Activated CD4-positive, alpha-beta memory T cell treated with anti-CD3 and anti-CD28 coated beads for 36 hours (primary cell): ENCODE measurements at places on chromosomes 1 and 21. TPM values are rescaled to one million over a fixed set of nuclear protein-coding genes. Genes with fewer than 3 reads are reported as not detected.

DNA sequence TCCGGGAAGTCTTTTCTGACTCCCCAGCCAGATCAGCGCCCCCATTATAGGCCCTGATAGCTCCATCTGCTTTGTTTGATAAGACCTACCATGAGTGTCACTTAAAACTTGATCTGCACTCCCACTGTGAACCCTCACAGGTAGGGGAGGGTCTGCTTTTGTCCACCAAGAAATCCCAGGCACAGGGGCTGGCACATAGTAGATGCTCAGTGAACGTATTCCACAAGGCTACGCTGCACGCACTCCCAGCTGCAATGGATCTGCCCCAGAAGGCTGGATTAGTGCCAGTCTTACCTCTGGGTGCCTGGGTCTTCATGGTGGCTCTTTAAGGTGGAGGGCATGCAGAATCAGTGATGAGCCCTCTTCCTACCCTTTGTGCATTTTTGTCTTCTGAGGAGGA lies 447.1 kb downstream of the PTPRU start:
- DNase-seq = no peak

DNA sequence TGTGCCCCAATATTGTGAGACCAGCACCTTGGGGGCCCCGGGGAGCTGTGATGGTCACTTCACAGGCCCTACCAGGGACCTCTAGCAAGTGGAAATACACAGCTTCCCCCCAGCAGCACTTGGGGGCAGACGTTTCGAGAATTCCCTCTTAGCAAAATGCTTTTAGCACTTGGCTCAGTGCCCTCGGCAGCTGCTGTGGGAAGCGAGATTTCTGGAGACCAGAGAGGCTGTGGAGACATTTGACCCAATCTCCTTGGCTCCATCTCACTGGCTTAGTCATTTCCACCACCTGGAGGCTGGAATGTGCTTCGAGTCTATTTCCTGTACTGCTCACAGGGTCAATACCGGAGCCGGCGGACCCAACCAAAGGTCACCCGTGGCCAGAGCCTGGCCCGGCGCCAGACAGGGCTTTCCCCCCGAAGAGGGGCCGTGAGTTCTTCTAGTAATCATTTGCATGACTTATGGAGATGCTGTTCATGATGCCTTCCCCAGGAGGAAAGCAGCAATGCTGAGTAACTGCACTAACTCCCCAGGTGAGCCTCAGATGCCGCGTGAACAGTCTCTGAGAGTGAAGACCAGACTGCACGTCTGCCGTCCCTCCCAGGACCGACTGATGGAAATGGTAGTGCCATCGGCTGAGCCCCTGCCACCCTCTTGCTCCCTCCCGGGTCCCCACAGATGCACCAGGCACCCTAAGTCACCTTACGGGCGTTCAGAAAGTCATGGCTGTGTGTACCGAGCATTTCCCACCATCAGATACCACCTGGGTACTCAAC lies 4.4 kb upstream of the C2CD2 start:
- no peak for DNase-seq

DNA sequence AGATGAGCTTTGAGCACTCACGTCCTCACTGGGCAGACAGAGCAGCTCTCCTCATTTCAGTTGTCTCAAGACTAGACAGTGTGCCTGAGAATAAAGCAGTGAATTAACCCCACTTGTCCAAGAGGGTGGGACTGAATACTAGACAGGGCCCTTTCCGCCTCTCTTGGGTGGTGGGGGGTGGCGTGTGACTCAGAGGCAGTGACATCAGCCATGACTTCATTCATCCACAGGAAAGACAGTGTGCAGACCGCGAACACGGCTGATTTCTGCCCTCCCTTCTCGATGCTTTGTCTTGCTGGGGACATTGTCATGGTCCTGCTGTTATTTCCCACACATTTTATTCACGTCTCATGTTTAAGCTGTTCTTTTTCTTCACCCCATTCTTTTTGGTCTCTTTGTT lies 64.9 kb downstream of the FGGY start:
- DNase-seq = no peak

Gene WNT2B
- 0.05 TPM for total RNA-seq

- no peak for DNase-seq
Measured at GRCh38 chr1:4017636-4018365, 117.7 kb upstream of the C1orf174 start.

GRCh38 chr21:43304206-43304605 lies 122.7 kb downstream of the SIK1 start:
- no peak for DNase-seq

DNA sequence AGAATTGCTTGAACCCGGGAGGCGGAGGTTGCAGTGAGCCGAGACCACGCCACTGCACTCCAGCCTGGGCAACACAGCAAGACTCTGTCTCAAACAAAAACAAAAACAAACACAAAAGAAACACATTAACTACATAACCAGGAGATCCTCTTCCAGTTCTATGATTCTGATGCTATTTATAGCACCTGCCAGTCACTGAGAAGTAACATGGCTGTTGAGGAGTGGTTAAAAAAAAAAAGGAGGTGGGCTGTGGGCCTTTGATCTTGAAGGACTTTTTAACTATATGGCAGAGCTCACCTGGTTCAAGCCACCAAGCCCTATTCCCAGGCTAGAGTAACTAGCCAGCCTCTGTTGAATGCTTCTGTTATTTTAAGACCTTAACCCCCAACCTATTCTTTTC lies 148.8 kb downstream of the ZBTB18 start:
- DNase-seq = no peak

DNA sequence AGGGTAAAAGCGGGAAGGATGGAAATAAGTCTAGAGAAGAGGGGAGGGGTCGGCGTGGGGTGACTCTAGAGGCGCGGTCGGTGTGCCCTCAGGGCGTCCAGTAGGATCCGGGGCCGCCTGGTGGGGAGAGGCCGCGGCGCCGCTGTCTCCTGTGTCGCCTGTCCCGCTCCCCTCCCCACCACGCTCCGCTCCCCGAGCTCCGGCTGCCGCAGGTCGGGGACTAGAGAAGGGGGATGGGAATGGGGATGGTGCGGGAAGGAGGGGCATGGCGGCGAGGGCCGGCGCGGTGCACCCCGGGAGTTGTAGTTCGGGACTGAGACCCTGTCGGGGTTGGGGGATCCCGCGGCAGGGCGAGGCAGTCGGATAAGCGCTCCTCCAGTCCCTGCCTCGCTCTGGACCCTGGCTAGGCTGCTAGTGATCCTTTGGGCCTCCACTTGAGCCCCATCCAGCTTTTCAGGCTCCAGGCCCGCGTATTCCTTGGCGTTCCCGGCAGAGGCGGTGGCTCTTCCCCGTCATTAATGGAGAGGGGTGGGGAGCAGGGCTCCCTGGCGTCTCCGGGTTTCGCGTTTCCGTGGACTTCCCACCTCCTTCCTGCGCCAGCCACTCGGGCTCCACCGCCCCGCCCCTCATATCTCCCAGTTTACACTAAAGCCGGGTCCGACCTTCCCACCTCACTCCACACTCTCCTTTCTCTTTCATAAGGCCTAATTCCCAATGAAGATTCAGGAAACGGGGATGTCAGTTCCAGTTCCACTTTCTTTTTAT lies at the start of gene ENTREP3:
TSS of gene ENTREP3 (minus strand) at position 241 of the 765 bp plus-strand sequence. CDS start 606 bp downstream, outside the sequence.
- DNase-seq = peak; percentile 87

- DNase-seq = no peak
Measured at GRCh38 chr1:229893762-229894444, 173.1 kb upstream of the GALNT2 start.

GRCh38 chr1:14923727-14924452 lies 229.7 kb upstream of the TMEM51 start:
- peak; percentile 35 for DNase-seq

DNA sequence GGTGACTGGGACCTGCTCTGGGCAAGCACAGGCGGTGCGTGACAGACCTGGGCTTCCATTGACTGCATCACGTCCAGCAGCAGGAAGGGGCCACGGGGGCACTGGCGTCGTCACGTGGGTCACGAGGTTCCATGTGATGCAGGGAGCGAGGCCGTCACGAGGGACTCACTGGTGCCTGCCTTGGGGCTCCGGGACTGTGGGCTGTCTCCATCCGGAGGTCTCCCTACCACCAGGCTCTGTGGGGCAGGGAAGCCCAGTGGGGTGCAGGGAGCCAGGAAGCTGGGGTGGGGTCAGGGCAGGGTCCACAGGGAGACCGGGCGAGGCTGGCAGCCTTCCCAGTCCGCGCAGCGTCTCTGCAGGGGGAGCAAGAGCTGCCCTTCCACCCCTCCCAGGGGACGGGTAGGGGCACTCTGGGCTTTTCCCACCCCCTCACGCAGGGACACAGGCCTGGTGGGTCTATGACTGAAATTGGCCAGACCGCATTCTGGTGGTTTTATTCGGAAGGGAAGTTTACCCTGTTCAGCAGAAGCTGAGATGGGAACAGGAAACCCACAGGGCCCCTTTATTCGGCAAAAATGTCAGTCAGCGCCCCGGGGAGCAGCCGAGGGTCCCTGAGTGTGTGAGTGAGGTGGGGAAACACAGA lies 416 bp upstream of the TNFRSF14 start:
- peak; percentile 91 for DNase-seq

DNA sequence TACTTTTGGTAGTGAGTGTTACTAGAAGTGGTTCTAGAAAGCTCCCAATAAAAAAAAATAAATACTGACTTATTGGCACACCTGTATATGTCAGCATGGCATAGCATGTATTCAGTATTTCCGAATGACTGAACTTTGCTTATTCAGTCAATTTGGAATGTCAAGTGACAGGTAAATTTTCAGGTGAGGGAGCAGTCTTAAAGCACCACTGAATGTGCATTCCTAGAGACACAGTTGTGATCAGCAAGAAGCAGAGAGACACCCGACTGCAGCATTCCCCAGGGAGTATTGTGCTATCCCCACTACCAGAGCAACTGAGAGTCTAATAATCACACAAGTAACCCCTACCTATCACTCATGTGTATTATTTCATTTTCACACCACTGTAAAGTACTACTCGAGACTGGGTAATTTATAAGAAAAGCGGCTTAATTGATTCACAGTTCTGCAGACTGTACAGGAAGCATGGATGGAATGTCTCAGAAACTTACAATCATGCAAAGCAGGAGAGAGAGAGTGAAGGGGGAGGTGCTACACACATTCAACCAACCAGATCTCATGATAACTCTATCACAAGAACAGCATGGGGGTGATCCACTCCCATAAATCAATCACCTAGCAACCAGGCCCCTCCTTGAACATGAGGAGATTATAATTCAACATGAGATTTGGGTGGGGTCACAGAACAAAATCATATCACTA lies 201.5 kb downstream of the TBX15 start:
- no peak for DNase-seq
